ENCODE measurements at places on chromosomes 5 and 9.

GRCh38 chr5:149320791-149321330 lies 24.4 kb upstream of the GRPEL2 start:
- DNase-seq = peak; percentile 94

GRCh38 chr9:20558566-20559016 lies 63.7 kb downstream of the MLLT3 start:
- no peak for DNase-seq

- no peak for DNase-seq
Observed at GRCh38 chr9:17470036-17470813, 108.6 kb upstream of the SH3GL2 start.

- no peak for DNase-seq
Observed at GRCh38 chr5:44365345-44365744, 23.9 kb downstream of the FGF10 start.

DNA sequence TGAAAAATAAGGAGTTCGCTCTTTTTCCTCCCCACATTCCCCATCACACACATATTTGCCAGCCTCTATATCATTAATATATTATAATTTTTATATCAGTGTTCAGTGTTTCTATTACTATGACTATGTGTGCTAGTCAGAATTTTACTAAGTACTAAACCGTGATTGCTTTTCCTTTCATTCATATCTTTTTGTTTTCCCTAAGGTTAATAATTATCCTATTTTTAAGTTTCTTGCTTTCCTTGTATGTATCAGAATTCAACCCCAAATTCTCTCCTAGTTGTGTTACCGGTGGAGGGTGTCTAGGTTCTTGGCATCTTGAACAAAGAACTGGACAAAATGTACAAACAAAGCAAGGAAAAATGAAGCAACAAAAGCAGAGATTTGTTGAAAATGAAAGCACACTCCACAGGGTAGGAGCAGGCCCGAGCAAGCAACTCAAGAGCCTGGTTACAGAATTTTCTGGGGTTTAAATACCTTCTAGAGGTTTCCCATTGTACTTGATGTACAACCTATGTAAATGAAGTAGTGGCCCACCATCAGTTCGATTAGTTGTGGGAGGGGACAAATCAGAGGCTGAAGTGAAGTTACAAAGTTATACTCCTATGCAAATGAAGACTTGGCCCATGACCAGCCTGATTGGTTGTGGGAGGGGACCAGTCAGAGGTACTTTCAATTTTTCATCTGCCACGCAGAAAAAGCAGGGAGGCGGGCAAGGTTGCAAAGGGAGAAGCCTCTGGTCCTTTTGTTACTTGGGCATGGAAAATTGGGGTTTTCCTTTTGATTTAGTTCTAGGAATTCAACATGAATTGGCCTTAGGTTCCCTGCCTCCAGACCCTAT lies 43.8 kb downstream of the KIAA1191 start:
- DNase-seq = no peak

DNA sequence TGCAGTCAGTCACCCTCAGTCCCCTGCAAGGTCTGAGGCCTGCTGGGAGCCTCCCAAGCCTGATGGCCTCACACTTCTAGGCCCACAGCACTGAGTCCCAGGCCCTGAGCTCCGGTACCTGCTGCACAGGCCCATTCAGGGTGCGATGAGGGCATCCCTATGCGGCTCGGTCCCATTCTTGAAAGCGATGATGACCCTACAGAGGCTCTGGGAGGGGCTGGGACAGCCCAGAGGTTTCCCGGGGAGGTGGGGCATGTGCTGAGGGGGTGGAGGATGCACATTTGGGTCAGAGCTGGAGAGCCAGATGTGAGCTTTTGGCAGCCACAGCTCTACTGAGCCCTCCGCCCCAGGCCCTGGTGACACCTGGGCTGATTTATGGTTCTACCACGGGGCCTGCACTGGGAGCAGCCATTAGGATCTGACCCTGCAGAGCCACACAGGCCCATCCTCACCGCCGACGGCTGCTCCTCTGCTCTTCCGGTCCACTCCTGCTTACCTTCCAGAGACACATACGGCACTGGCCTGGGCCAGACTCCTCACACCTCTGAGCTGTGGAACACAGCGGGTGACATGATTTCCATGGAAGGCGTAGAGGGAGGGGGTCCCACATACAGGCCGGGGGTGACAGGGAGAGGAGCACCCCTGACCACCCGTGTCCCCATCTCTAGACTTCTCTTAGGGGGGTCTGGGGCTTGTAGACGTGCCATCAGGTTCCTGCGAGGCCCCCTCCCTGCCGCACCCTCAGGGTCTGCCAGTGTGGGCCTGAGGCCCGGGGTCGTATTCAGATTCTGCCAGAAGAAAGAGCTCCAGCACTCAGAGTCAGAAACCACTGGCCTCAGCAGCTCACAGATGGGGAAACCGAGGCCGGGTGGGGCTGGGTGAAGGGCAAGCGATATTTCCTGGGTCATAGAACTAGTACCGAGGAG lies 53.4 kb downstream of the COL23A1 start:
- no peak for DNase-seq

DNA sequence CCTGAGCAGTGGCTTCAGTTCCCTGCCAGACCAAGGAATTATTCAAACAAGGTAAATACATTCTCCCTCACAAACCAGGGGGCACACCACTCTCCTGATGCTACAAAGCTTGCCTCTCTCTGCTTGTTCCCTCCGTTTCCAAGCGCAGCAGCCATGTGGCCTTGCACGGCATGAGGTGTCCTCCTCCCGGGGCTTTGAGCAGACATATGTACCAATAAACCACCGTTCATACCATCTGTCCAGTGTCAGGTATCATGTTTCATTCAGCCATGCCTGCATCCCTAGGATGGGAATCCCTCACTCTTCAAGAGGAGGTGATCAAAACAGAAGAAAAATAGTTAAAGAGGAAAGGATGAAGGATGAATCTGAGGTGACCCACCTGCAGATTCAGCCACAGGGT lies 282.7 kb downstream of the ENC1 start:
- no peak for DNase-seq

DNA sequence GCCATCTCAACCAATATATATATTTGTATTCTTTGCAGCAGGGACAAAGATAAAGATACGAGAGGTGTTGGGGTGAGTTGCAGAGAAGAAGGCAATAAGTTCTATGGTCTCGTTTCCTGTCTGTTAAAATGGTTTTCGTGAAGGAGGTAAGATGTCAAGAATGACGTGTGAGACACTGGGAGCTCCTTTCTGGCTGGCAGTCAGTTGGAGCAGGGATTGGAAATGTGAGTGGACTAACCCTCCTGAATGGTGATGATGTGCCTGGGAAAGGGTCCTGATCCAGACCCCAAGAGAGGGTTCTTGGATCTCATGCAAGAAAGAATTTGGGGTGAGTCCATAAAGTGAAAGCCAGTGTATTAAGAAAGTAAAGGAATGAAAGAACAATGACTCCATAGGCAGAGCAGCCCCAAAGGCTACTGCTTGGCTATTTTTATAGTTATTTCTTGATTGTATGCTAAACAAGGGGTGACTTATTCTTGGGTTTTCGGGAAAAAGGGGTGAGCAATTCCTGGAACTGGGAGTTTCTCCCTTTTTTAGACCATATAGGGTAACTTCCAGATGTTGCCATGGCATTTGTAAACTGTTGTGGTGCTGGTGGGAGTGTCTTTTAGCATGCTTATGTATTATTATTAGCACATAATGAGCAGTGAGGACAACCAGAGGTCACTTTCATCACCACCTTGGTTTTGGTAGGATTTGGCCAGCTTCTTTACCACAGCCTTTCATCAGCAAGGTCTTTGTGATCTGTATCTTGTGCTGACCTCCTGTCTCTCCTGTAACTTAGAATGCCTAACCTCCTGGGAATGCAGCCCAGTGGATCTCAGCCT lies 53.7 kb downstream of the SPATA31C2 start:
- no peak for DNase-seq

GRCh38 chr9:130337318-130337717 lies 71.8 kb downstream of the HMCN2 start:
- no peak for DNase-seq

- DNase-seq = peak; percentile 65
Observed at GRCh38 chr9:96073531-96074480, 198.3 kb downstream of the ERCC6L2 start.

DNA sequence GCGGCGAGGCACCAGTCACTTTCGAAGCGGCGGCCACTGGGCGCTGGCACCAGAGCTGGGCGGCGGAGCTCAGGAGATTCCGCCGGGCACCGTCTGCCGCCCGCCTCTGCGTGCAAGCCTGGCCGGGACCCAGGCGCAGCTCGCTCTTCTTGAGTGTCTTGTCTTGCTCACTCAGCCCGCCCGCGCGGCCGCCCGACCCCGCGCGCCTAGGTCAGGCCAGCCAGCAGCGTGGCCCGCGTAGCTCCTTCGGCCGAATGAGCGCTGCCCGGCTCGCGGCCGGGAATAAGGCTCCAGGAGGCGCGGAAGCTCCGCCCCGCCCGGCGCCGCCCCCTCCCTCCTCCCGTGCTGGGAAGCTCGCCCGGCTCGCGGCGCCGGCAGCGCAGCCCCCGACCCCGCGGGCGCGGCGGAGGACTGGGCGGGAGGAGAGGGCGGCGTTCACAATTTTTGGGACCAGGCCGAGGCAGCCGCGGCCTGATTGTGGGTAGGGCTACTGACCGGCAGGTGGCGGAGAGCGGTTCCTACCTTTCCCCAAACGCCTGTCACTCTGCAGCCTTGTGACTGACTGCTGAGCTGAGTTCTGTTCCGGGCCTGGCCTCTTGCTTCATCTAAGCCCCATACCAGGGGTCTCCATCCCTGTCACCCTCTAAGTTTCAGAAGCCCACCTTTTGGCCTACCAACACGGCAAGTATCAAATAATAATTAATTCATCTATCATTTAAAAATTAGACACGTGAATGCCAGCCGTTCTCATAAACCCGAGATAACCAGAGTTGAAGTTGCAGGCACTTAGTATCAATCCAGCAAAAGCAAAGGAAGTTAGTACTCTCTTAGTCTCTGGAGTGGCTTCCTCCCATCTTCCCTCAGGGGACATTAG lies at the start of gene HBEGF:
Gene HBEGF, minus strand, starts transcription at position 256 of the 874 bp plus-strand sequence. CDS start 275 bp downstream, outside the sequence.
- DNase-seq = peak; percentile 84

- DNase-seq = no peak
Observed at GRCh38 chr9:73149371-73150067, 2.1 kb upstream of the ANXA1 start.

- DNase-seq = no peak
Observed at GRCh38 chr9:80049096-80049782, 477.5 kb downstream of the TLE4 start.

- peak; percentile 35 for DNase-seq
Observed at GRCh38 chr5:123035918-123036390, 571 bp downstream of the PPIC start.

- no peak for DNase-seq
Observed at GRCh38 chr5:180343110-180343830, 9.9 kb downstream of the GFPT2 start.

GRCh38 chr5:158384535-158385481 lies 525.9 kb upstream of the CLINT1 start:
- DNase-seq = no peak

- DNase-seq = no peak
Observed at GRCh38 chr5:79590396-79590999, 21.7 kb upstream of the TENT2 start.

DNA sequence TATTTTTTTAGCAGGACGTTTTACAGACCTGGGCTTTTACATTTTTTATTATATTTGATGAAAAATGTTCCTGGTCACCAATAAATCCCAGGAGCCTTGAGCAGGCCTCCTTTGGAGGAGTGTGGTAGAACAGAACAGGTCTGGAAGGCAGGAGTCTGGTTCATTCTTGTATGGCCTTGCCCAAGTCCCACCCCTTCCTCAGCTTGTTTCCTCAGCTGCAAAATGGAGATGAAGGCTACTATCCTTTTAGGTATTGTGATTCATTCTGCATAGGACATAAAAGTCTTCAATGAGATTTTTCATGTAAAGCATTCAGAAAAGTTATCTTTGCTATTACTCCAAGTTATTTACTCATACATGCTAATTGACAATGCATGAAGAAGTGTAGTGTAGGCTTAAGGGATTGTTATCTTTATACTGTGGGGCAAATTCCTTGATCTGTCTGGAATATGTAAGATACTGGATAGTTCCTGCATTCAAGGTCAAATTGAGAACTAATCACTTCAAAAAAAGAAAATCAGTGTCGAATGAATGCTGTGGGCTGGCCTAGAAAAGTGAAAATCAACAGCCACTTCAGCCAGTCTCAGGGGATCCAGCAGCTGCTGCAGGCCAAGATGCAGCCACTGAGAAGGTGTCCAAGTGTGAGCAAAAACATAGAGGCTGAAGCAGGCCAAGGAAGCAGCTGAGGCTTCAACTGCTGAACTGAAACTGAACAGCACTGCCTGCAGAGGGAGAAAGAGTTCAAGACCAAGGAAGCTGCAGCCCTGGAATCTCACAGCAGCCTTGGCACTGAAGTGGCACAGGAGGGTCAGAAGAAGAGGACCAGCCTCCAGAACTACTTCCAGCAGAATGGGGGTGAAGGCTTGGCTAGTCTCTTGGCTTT lies 15.5 kb upstream of the SLC36A3 start:
- peak; percentile 55 for DNase-seq

GRCh38 chr5:162703914-162704313 lies 636.3 kb downstream of the GABRG2 start:
- no peak for DNase-seq

GRCh38 chr5:958701-959571 lies 49.7 kb upstream of the NKD2 start:
- DNase-seq = peak; percentile 33

DNA sequence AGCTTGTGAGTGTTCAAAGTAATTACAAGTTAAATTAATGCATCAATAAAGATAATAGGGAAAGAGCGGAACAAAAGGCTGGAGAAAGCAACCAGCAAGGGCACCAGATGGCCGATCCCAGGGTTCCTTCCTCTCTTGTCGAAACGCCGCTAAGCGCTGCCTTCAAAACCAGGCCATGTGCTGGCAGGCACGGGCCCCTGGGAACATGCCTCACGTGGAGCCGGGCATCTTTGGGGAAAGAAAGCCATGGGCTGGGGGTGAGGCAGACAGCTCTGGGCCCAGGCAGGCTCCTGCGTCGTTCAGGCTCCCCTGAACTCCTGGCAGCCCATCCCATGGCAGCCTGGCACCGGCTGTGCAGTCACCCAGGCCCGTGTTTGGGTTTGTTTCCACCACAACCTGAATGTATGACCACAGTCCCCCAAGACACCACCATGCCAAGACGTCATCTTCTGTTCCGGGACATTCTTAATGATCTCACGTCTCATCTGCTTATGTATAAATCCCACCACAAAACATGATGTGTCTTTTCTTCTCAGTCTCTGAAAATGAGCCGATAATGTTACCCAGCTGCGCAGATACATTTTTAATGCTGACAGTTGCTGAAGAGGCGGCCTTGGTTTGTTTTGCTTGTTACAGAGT lies 110.4 kb upstream of the SARDH start:
- DNase-seq = no peak

- DNase-seq = peak; percentile 44
Observed at GRCh38 chr5:13866792-13867191, 77.7 kb downstream of the DNAH5 start.

Measured in mucosa of gallbladder (tissue), 1 donor.